Suppressor macrophage treated with lipopolysaccharide for 4 hours (primary cell): ENCODE measurements at places on chromosomes 12 and 14.

- DNase-seq, result peak; percentile 31
Measured at GRCh38 chr12:109736552-109737108, 23.0 kb downstream of the FAM222A start.

- no peak for DNase-seq
Measured at GRCh38 chr12:89649139-89649538, 59.5 kb downstream of the ATP2B1 start.

DNA sequence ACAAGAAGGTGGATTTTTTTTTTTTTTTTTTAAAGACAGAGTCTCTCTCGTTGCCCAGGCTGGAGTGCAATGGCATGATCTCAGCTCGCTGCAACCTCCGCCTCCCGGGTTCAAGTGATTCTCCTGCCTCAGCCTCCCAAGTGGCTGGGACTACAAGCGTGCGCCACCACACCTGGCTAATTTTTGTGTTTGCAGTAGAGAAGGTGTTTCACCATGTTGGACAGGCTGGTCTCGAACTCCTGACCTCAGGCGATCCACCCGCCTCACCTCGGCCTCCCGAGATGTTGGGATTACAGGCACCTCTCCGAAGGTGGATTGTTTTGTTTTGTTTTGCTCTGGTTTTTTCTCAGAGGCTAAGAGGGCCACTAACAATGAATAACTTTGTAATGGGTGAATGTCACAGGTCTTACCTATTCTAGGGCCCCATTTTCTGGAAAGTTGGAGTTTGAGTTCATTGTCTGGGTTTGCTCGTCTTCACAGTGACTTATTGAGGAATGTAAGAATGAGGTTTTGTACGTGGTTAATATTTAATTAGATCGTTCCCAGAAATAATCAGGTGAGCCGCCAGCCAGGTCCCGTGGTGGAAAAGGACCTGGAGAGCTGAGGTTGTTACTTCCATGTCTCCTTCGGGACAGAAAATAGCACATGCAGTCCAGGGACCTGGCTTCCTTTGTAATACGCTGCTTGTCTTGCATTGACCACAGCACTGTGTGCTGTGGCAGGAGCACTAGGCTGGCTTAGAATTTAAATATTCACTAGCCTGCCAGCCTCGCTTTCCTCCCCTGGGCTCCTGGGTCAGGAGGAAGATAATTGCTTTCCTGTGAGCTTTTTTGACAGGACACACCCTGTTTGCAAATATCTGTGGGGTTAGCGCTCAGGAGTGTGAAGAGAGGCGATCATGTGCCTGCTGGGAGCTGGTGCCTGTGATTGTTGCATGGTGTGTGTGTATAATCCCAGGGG, 2.3 kb downstream of the HIP1R start:
- no peak for DNase-seq

GRCh38 chr12:82121545-82121944, 236.6 kb downstream of the CCDC59 start:
- no peak for DNase-seq

DNA sequence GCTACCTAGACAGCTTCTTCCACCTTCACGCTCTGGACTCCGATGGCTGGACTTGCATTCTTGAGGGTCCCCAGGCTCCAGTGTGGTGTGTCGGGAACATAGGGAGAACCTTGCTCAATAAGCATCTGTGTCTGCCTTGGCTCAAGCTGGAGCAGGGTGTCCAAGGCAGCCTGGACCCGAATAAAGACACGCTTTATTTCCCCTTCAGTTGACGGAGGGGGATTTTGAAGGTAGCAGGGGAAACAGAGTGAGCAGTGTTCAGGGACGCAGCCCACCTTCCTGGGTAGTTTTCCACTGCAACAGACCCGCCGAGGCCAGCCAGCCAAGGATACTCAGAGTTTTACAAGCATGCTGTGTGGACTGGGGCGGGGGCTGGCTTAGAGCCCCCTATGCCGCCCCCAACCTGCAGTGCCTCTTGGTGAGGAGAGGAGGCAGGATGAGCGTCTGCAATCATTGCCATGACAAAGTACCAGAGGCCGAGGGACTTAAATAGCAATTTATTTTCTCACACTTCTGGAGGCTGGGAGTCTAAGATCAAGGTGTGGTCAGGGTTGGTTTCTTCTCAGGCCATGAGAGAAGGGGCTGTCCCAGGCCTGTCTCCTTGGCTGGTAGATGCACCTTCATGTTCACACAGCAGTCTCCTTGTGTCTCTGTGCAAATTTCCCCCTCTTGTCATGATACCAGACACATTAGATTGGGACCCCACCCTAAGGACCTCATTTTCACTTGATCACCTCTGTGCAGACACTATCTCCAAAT, 201.2 kb downstream of the CHST11 start:
- no peak for DNase-seq

DNA sequence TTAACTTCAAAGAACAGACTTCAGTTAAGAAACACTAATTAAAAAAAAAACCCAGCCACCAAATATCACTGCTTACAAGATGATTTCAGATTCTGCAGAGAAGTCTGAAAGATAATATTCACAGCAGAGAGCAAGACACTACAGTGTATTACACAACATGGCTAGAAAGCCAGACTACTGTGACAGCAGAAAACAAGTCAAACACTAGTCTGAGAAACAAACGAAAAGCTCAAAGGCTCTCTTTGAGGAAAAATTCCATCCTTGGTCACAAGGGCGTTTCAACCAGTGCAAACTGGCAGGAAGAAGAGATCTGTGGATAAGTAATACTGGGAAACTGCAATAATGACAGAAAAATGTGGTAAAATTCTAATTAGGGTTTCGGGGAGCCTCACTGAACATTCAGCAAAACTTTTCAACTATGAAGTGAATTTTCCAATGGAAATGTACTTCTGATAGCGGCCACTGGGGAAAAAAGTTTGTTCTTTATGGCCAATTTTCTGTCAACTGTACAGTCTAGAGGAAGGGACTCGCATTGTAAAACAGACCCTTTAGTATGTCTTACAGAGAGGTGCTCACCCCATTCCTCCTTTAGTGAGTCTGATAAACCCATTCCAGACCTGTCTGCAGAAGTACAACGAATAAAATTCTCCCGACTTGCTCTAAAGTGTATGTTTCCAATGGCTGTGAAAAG, 50.4 kb downstream of the ACADS start:
- no peak for DNase-seq

GRCh38 chr14:23415821-23416778, 8.0 kb upstream of the MYH6 start:
- no peak for DNase-seq

- DNase-seq, result no peak
Measured at GRCh38 chr14:62722406-62722805, 322.9 kb downstream of the KCNH5 start.
